IMR-90 (cell line): ENCODE measurements at places on chromosomes 16 and 17. TPM values are rescaled to one million over a fixed set of nuclear protein-coding genes. Genes with fewer than 3 reads are reported as not detected.
A peak's percentile ranks its signal among the peaks of the same experiment; 100 is the strongest.

The TSNAXIP1 gene
- total RNA-seq: 0.56 and 0.72 TPM in 2 replicates

The ST6GALNAC2 gene
- total RNA-seq: not detected in 2 replicates

DNA sequence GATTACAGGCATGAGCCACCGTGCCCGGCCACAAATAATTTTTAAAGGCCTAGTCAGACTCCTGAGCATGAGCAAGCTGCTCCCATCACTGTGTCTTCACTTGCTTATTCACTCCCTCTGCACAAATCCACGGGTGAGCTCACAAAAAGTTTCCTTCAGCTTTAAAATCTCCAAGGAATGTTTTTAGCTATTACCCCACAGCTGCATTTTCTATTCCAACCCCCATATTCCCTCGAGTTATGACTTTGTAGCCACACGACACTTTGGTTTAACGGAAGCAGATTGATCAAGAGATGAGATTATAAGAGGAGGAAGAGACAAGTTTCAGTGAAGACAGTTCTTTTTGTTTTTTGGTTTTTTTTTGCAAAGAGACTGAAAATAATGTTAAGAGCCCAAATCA, 49.1 kb upstream of the SLC25A19 start:
- peak; percentile 65 for DNase-seq
- H3K4me3 ChIP-seq: no peak overlapping the region
- H3K27me3 ChIP-seq: no peaks in the 10 kb centered on the region
- H3K36me3 ChIP-seq: peaks cover 1% of the 10 kb centered on the region; the same call in 1 of the 2 replicates
- peak overlapping the region; percentile 20; the same call in 1 of the 2 replicates for H3K27ac ChIP-seq

- H3K36me3 ChIP-seq: peaks cover 3% of the 10 kb centered on the region
- H3K4me1 ChIP-seq: no peaks in the 10 kb centered on the region; the same call in 1 of the 2 replicates
- no peak for DNase-seq
- no peaks in the 10 kb centered on the region for H3K27me3 ChIP-seq
Observed at GRCh38 chr17:41935641-41936040, 5.2 kb downstream of the ODAD4 start.

GRCh38 chr17:7744416-7744815, 26.9 kb downstream of the DNAH2 start:
- no peak for DNase-seq
- peaks cover 17% of the 10 kb centered on the region for H3K4me1 ChIP-seq
- no peaks in the 10 kb centered on the region for H3K36me3 ChIP-seq

The GCSH gene
- 9.3 and 19.7 TPM in 2 replicates for total RNA-seq

GRCh38 chr17:4130715-4131114, 12.1 kb downstream of the ZZEF1 start:
- no peak overlapping the region for H3K27ac ChIP-seq
- no peaks in the 10 kb centered on the region; the same call in 1 of the 2 replicates for H3K4me1 ChIP-seq
- DNase-seq: peak; percentile 17
- no peak overlapping the region for H3K4me3 ChIP-seq
- no peaks in the 10 kb centered on the region for H3K36me3 ChIP-seq

GRCh38 chr17:6346156-6346786, 88.7 kb downstream of the AIPL1 start:
- no peaks in the 10 kb centered on the region for H3K4me1 ChIP-seq
- no peaks in the 10 kb centered on the region for H3K36me3 ChIP-seq
- no peaks in the 10 kb centered on the region for H3K27me3 ChIP-seq
- H3K4me3 ChIP-seq: no peak overlapping the region

The PRAC1 gene
- not detected in 2 replicates for total RNA-seq

The ACSF3 gene
- total RNA-seq: 9.5 and 10.6 TPM in 2 replicates
